ENCODE measurements at places on chromosomes 2 and 18.

- DNase-seq = no peak
These were observed 109.9 kb downstream of the MSTN start for GRCh38 chr2:189952536-189953109.

GRCh38 chr2:197452754-197453122 lies 614 bp upstream of the COQ10B start:
- DNase-seq = no peak

- DNase-seq = no peak
These were observed 69.3 kb upstream of the RGPD5 start for GRCh38 chr2:109724533-109725460.

DNA sequence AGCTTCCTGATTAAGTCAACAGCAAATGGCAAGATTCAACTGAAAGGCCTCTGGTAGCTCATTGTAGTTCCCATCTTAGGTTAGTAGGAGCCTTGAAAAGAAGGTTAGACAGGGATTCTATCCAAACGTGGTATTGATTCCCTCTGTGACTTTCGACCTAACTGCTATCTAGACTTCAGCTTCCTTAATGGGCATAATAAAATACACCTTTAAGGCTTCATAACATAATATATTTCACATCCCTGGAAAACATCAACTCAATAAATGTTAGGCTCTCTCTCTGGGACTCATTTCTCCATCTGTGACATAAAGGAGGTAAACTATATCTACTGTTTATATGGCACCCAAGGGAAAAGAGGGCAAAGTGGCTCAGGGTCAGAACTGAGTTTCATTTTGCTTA lies 60.9 kb downstream of the STK39 start:
- no peak for DNase-seq

GRCh38 chr2:104385743-104386142 lies 468.2 kb upstream of the POU3F3 start:
- DNase-seq = no peak

- no peak for DNase-seq
These were observed 55.7 kb downstream of the RTP5 start for GRCh38 chr2:241925277-241925676.

- DNase-seq = no peak
These were observed 224.8 kb upstream of the PXDN start for GRCh38 chr2:1968988-1969700.

GRCh38 chr18:56085551-56085950 lies 497.6 kb upstream of the TCF4 start:
- DNase-seq = no peak

DNA sequence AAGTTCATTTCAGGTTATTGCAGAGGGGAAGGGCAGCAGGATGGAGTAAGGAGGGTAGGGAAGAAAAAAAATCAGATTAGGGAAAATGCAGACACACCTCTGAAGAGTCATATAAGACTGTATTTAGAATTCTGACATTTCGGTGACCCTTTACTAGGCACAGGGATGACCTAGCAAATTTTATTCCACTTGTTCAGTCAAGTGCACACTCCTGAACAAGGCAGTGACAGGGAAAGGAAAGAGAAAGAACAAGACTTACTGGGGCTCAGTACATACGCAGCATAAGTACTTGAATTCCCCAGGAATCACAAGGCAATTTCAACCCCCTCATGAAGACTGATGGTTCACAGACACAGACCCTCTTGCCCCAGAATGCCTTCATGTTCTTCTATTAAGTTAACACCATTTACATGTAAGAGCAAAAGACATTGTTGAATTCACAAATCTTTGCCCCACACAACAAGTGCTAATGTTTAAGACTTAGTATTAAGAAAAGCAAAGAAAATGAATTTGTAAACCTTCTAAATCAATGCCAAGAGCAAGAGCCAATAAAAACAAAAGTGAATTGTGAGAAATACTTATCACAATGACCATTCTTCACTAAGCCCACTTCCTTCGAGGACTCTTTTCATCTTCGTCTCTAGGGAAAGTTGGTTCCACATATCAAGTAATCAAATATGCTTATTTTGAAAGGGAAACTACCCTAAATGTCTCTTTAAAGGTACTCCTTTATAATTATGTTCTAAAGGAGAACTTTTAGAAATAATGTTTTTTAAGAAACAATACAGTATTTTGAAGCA lies 47.0 kb downstream of the COBLL1 start:
- DNase-seq = no peak

GRCh38 chr2:213104092-213104902 lies 47.1 kb downstream of the IKZF2 start:
- no peak for DNase-seq

DNA sequence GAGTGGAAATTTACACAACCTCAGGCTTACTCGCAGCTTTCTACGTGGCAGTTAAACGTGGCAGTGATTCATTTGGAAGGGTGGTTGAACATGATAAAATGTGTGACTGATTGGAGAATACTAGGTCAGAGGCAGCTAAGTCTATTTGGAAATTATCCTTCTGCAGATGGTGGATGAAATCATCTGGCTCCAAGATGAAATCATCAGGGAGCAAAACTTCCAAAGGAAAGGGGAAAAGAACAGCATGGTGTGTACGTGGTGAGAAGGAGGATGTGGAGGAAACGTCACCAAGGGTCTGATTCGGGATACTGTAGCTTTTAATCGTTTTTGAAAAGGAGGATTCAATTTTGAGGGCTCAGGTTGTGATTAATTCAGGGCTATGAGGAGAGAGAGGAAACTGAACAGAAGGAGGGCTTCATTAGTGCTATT lies 47.9 kb downstream of the COL3A1 start:
- no peak for DNase-seq

- DNase-seq = no peak
These were observed 28.3 kb downstream of the CYBRD1 start for GRCh38 chr2:171550613-171551012.

DNA sequence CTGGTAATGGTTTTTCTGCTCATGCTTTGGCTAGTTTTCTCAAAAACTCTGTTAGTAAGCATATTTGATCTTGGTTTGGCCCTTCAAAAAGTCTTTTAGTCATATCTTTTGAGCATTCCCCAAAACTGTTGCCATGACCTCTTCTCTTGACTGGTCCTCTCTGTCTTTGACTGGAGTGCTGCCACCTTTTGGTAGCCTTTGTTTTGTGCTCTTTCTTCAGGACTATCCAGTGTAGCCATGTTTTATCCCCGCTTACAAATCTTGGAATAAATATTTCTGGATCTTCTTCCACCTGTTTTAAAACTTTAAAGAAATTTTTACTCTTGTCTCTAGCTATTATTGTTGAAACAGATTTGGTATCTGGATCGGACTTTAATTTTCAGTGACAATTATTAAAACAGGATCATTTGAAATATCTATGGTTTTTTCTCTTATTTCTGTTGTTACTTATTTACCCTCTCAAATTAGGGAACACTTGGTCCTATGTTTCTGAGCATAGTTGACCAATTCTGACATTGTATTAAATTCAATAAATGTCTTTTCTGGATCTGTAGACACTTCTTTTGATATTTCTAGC lies 965 bp upstream of the ELOA2 start:
- peak; percentile 48 for DNase-seq

DNA sequence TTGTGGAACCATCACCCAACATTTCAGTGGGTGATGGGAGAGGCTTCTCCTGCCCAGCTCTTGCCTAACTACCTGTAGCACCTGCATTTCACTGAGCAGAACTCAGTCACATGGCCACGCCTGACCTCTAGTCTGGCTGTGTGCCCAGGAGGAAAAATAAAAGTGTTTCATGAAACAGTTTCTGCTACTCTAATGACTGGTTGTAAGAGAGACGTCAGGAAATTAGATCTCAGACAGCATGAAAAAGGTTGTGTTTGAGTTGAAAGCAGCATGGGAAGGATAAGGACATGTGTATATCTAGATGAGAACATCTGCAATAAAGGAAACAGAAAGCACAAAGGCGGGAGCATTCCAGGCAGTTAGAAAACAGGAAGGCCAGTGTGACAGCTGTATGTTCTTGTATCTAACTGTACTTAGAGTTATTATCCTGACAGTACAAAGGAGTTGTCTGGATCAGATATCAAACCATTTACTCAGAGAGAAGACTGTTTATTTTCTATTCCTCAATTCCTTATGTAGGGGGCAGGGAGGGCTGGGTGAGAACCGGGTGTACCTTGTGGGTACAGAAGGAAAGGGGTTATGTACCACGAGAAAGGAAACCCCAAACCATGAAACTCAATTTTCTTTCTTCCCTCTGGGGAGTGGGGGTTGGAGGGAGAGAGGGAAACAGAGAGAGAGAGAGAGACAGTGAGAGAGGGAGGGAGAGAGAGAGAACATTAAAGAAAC lies 307.4 kb upstream of the VWC2L start:
- DNase-seq = no peak

DNA sequence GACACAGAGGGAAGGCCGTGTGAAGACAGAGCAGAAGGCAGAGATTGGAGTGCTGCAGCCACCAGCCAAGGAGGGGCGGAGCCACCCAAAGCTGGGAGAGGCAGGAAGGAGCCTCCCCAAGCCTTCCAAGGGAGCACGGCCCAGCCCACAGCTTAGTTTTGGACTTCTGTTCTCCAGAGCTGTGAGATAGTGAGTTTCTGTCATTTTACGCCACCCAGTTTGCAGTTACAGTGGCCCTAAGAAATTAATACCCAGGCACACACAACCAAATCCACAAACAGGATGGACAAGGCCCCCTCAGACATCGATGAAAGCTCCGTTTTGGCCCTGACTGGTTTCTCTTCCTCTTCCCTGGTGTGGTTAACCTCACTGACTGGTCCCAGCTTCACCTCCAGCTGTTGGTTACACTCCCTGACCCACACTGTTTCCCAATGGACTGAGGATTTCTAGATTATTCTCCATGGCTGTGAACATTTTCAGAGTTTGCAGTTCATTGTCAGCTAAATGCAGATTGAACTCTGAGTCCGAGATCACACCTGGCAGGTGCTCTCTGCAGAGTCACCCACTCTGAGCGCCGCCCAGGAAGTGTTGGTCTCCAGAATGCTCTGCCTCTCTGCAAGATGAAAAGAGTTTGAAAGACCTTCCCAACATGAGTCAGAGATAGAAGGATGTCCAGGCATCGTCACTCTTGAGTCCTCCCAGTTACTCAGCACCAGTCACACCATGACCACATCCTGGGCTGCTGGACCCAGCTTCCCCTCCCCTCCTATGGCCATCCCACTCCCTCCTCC lies 100.2 kb downstream of the TWIST2 start:
- peak; percentile 83 for DNase-seq

DNA sequence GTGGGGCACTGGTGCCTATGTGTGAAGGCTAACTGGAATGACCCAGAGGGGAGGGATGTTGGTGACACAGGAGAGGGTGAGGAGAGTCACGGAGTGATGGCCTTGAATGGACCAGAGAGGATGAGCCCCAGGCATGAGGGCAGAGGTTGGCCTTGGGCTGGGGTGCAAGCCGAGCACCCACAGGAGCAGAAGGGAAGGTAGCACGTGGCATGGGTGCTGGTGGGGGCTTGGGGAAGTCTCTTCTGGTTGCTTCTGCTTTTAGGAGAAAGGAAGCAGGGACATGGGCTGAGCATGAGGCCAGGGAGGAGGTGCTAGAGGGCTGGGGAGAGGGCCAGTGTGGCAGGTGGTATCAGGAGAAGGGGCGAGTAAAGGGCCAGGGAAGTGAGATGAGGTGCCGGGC lies 183.8 kb downstream of the DYSF start:
- DNase-seq = no peak

GRCh38 chr18:69588301-69588700 lies 187.6 kb downstream of the DOK6 start:
- peak; percentile 32 for DNase-seq

DNA sequence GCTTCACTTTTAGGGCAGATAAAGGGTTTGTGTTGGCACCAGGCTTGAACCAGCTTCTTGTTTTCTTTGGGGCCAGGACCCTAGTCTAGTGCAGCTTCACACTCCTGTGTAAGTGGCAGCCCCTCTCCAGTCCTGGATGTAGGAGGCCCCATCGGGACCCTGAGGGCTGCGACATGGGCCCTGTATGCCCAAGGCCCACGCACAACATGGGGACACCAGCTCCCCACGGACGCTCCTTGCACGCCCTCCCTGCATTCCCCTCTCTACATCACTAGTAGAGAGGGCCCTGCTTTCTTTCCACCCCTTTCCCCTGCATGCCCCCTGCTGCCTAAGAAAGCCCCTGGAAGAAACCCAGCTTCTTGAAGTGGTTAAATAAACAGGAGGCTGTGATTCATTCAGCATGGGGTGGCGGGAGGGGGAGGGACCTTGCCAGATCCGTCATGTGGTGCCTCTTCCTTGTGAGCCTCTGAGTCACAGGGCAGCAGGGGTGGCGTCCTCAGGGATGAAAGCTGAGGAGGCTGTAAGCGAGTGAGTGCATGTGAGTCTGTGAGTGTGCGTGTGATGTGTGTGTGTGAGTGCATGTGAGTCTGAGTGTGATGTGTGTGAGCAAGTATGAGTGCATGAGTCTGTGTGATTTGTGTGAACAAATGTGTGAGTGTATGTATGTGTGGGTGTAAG lies 42.5 kb downstream of the COPS8 start:
- DNase-seq = peak; percentile 72

- DNase-seq = no peak
These were observed 477.0 kb upstream of the MEIS1 start for GRCh38 chr2:65957886-65958285.

DNA sequence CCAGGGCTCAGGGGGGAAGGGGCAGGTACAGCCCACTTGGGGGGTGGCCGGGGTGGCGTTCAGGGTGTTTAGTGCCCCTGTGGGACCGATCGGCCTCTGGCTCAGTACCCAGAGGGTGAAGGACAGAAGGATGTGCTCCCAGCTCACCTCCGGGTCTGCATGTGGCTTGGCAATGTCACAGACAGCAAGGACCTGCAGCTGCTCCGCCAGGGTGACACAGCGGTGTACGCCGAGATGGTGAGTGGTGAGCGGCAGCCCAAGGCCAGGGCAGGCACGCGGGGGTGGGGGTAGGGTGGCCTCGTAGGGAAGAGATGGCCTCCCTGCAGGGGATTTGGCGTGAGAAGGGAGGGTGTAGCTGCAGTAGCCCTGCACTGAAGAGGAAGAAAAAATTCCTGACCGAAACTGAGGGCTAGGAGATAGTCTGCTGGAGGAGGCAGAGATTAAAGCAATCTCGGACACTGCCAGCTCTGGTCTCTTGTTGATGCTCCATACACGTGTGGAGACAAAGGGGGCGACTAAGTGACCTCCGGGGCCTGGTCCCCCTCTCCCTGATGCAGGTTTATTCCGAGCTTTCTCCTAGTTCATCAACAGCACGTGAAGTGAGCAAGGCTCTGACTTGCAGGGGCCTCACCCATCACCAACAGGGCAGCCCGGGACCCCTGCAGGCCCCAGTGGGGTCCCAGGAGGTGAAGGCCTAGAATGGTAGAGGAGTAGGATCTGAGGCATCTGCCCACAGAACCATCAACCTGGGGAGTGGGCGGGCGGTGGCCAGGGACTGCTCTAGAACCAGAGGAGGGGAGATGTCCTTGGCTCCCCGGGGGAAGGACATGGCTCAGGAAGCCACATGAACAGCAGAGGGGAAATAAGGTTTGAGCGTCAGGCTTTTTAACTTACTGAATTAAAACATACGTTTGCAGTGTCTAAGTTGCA lies 45.4 kb downstream of the FER1L5 start:
- DNase-seq = no peak

- no peak for DNase-seq
These were observed 381.7 kb downstream of the NUP35 start for GRCh38 chr2:183505911-183506310.
